ENCODE measurements at places on chromosomes 12 and 14.
A peak's percentile ranks its signal among the peaks of the same experiment; 100 is the strongest.

- DNase-seq: no peak
Measured at GRCh38 chr12:69881771-69882170, 56.7 kb downstream of the MYRFL start.

GRCh38 chr14:63297372-63298063, 21.2 kb downstream of the GPHB5 start:
- DNase-seq: no peak

DNA sequence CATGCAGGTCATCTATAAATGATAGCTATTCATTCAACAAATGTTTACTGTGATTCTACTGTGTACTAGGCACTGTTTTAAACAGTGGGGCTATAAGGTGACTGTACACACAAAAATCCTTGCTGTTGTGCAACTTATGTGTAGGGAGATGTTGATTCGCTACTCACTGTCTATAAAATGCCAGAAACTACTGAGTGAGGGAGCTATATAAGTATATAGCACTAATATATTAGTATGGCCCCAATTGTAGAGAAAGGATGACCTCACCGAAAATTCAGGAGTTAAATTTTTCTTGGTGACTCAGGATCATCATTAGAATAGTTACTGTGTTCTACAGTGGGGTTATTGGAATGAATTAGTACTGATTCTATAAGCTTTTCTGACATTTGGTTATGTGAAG, 117.4 kb downstream of the TGFB3 start:
- no peak for DNase-seq

GRCh38 chr12:591167-592023, 71.8 kb downstream of the NINJ2 start:
- no peak for DNase-seq

GRCh38 chr14:25006961-25007795, 42.8 kb downstream of the STXBP6 start:
- DNase-seq: no peak

GRCh38 chr14:98223106-98223505, 1048.9 kb downstream of the BCL11B start:
- no peak for DNase-seq

DNA sequence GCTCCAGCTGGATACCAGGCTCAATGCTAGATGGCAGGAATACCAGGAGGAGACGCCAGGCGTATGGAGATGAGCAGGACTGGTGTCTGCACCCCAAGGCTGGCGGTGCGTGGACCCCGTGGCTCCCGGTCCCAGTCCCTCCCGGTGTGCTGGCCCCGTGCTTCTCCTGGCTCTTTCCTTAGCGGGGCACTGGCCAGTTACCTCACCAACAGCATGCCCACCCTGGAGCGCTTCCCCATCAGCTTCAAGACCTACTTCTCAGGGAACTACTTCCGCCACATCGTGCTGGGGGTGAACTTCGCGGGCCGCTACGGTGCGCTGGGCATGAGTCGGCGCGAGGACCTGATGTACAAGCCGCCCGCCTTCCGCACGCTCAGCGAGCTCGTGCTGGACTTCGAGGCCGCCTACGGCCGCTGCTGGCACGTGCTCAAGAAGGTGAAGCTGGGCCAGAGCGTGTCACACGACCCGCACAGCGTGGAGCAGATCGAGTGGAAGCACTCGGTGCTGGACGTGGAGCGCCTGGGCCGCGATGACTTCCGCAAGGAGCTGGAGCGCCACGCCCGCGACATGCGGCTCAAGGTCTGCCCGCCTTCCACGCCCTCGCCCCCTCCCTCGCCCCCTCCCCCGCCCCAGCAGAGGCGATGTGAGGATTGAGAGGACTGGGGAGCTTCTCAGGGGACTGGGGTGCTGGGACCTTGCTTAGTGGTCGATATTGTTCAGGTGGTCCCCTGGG, 14.6 kb downstream of the VASH1 start:
- DNase-seq: no peak

DNA sequence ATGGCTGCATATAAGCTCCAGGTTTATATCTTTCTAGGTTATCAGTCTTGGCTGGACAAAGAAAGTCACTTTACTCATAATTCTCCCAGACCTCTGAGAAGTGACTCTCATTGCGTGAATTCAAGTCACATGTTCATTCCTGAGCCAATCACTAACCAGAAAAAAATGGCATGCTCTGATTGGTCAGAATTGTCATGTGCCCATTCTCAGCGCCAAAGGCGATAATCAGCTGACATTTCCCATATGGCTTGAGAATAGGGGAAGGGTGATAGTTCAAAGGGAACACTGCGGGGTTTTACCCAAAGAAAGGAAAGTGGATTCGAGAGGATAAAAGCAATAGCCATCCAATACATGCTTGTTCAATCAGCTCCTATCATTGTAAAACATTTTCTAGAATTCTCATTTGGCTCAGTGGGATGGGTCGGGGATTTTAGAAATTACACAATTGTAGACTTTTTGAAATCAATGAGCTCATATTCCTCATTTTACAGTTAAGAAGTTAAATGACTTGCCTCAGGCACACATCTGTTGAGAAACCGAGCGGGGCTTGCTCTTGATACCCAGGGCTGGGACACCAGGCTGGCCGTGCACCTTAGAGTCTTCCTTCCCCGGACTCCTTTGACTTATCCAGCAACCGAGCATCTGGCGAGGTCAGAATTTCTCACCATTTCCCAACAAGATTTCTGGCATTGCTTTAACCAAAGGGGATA, 454.0 kb upstream of the TBX3 start:
- no peak for DNase-seq

DNA sequence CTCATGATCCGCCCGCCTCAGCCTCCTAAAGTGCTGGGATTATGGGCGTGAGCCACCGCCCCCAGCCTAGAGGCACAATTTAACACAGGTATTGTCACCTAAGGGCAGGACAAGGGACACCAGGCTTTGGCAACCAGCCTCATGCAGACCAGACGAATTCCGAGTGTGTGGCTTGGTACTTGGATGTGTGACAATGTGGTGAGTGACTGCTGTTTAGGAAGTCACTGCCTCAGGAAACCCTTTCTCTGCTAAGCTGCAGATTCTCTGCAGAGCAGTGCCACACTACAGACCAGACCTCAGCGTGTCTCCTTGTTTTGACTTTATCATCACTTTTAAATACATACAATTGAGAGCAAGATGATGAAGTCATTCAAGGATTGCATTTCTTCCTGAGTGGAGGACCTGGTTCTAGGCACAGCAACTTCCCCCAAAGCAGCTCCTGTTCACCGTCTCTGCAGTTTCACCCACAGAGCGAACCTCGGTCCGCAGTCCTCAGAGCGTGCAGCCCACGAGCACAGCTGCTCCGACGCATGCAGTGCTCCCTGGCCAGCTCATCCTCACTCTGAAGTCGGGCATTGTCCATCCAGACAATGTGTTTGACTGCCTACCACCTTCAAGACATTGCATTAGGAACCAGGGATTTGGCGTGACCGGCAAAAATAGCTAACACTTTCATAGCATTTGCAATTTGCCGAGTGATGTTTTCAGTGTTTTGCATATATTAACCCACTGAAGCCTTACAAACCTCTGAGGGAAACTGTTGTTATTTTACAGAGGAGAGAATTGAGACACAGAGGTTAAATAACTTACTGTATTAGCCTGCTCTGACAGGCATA, 235.2 kb downstream of the CHST11 start:
- no peak for DNase-seq

- no peak for DNase-seq
Measured at GRCh38 chr14:91454580-91454979, 37.0 kb upstream of the CCDC88C start.

GRCh38 chr12:127126260-127126628, 1140.7 kb upstream of the TMEM132C start:
- no peak for DNase-seq

- no peak for DNase-seq
Measured at GRCh38 chr14:100525615-100526014, 61.6 kb downstream of the BEGAIN start.

- DNase-seq: no peak
Measured at GRCh38 chr14:70239802-70240201, 51.1 kb upstream of the SLC8A3 start.

DNA sequence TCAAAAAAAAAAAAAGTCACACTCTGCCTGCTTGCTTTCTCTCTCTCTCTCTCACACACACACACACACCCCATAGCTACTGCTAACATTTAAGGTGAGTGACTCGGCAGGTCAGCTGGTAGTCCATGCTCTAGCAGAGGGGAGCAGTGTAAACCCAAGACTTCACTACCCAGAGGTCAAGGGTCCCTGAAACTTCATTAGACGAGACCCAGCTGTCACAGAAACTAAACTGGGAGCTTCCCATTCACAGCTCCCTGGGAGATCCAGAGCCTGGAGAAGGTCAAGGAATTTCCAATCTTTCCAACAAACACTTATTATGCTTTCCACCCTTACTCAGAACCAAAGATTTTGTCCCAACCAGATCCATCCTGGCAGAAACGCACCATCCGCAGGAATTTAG, 33.2 kb downstream of the CKAP4 start:
- no peak for DNase-seq

GRCh38 chr12:76341436-76342030, 6.7 kb downstream of the BBS10 start:
- no peak for DNase-seq

DNA sequence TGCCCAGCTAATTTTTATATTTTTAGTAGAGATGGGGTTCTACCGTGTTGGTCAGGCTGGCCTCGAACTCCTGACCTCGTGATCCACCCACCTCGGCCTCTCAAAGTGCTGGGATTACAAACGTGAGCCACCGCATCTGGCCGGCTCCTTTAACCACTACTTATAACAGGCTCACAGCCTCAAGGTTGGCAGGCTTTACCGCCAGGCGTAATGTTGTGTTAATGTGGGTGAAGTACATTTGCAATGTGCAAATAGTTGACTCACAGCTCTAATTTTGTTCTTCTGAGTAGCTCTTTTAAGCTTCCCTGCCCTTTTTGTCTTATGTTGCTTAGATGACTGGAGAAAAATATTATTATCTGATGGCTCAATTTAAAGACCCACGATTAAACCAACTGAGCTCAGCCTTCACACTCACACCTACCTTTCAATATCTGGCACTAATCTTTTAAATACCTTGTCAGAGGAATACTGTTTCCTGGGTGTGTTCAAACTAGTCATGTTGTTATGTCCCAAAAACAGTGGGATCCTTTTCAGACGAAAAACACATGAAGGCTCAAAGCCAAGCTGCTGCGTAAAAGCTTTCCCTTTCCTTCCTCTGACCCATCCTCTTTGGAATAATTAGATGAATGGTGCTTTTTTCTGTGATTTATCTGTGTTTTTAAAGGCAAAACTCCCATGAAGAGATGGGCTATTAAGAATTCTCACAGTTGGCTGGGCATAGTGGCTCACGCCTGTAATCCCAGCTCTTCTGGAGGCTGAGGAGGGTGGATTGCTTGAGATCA, 57.2 kb upstream of the USP44 start:
- DNase-seq: no peak

DNA sequence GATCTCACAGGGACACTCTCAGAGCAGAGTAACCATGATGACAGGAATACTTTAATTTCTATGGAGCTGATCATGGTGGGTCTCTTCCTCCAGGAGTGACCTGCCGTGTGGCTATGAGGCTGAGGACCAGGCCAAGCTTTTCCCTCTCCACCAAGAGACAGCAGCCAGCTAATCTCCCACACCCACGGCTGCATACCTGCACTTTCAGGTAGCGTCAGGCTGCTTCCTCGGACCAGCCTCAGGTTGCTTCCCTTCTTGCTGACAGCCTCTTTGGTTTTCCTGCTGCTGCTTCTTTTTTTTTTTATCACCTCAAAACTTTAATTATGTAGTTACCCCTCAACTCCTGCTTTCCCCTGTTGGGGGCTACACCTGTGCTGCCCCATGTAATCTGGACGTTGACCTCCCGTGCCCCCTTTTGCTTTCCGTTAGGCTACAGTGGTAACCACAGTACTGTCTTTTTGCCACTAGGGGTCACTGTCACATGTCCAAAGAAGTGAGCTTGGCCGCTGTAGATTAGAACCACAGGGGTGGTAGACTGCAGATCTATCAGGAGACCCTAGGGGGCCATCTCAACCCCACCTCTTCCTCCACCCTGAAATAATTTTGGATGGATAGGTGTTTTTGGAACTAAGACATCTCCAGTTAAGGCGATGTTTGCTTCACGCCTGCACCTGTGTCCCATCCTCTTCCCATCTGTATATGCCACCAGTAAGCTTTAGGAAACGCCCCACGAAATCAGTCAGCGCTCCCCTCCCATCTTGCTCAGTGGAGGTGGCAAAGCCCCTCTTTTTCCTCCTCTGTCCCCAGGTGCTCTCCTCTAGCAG, 7.8 kb upstream of the PIP4K2C start:
- peak; percentile 83 for DNase-seq

DNA sequence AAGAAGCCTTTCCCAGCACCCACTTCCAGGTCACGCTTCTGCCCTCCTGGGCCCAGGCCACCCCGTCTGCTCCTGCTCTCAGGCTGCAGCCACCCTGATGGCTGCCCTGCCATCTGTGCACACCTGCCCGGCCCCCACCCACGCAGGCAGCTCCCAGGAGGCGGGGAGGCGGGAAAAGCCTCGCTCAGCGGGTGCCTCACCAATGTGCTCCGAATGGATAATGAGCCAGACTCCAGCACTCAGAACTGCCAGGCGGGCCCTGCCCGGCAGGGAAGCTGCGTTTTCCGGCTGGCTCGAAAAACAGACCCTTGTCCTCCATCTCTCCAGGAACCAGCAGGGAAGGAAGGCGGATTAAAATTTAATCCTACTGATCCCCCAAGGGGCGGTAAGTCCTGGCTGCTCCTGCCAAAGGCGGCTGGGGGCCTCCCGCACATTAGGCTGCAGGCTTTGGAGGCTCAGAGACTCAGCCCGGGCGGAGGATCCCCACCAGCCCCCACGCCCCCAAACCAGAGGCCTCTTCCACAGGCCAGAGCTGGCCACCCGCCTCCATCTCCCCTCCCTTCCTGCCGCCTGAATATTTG, 104.0 kb downstream of the NCOR2 start:
- DNase-seq: no peak

DNA sequence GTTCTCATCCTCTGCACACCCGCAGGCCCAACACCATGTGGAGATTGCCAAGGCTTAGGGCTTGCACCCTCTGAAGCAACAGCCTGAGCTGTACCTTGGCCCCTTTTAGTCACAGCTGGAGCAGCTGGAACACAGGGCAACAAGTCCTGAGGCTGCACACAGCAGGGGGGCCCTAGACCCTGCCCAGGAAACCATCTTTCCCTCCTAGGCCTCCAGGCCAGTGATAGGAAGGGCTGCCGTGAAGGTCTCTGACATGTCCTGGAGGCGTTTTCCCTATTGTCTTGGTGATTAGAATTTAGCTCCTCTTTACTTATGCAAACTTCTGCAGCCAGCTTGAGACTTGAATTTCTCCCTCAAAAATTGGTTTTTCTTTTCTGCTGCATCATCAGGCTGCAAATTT, 373.5 kb upstream of the CLEC14A start:
- no peak for DNase-seq

DNA sequence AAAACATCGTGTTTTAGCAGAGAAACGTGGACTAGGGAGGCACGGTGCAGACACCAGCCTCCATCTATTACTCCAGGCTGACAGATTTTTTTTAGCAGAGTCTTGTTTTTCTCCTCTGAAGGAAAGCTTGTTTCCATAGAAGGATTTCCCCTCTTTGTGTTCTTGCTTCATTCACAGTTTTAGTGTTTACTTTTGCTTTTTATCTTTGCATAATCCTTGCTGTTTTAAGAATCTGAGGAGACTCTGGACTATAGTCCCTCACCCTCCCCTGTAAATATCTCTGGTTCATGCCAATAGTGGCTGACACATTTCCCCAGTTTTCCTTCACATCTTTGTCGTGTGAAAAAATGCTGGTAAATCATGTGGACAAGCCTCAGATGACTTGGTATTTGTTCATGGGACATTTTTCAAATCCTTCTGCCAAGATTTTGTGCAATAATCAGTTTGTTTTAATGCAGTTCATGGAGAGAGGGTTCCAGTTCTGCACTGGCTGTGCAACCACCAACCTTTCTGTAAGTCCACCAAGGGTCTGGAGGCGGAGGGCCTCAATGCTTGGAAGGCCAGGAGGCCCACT, 39.9 kb upstream of the TMCC3 start:
- no peak for DNase-seq

- peak; percentile 76 for DNase-seq
Measured at GRCh38 chr14:90903101-90903500, 86.9 kb upstream of the TTC7B start.

All from activated CD4-positive, alpha-beta T cell treated with anti-CD3 and anti-CD28 coated beads, Interleukin-2, amount 10 ng/mL, durations not matched to agents 7 days and 5 days (primary cell).